Activated CD4-positive, alpha-beta T cell treated with anti-CD3 and anti-CD28 coated beads, Interleukin-2, amount 10 ng/mL, durations not matched to agents 24 days and 14 days (primary cell): ENCODE measurements at places on chromosomes 7 and 10. TPM values are rescaled to one million over a fixed set of nuclear protein-coding genes. Genes with fewer than 3 reads are reported as not detected.

The KIAA1217 gene
- 1.7 and 2.0 TPM in 2 replicates for total RNA-seq

DNA sequence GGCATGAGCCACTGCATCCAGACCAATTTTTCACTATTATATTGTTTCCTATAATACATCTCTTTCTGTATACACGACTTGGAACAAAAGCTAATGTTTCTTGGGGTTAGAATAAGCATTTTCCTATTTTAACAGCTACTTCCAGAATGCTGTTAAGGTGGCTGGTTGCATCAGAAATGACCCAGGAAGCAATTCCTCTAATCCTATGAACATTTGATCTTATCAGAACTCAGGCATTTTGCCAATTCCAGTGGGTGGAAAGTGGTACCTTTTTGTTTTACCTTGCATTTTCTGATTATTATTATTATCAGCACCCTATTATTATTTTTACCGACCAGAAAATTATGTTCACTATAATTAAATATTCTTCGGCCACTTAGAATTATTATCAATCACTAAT lies 73.3 kb downstream of the NDUFB2 start:
- peaks cover 19% of the 10 kb centered on the region for H3K36me3 ChIP-seq
- no peaks in the 10 kb centered on the region for H3K27me3 ChIP-seq
- DNase-seq = no peak
- H3K27ac ChIP-seq = no peak overlapping the region
- no peaks in the 10 kb centered on the region for H3K4me1 ChIP-seq

DNA sequence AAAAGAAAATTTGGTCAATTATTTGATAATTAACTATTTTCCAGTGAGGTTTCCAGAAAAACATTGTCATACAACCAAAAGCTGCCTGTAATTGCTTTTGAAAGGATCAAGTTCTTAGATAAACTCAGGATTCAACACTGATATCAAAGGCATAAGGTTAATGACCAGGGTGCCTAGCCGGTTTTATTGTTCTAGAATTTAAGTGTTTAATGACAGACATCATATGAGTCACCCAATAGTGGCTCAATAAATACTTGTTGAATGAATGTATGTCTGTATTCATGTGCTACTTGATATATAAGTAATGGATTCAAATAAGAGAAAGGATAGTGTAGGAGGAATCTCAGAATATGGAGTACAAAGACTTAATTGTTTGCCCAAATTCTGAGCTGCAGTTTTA lies 196.1 kb upstream of the LRGUK start:
- no peak overlapping the region for H3K27ac ChIP-seq
- H3K27me3 ChIP-seq = no peaks in the 10 kb centered on the region
- no peaks in the 10 kb centered on the region for H3K36me3 ChIP-seq
- H3K4me1 ChIP-seq = no peaks in the 10 kb centered on the region

- peak overlapping the region; percentile 97 for H3K27ac ChIP-seq
- no peak for DNase-seq
- H3K36me3 ChIP-seq = peaks cover 72% of the 10 kb centered on the region
- no peaks in the 10 kb centered on the region for H3K27me3 ChIP-seq
- H3K4me1 ChIP-seq = peaks cover 48% of the 10 kb centered on the region
These were observed 45.6 kb downstream of the PDSS1 start for GRCh38 chr10:26743091-26743490.

DNA sequence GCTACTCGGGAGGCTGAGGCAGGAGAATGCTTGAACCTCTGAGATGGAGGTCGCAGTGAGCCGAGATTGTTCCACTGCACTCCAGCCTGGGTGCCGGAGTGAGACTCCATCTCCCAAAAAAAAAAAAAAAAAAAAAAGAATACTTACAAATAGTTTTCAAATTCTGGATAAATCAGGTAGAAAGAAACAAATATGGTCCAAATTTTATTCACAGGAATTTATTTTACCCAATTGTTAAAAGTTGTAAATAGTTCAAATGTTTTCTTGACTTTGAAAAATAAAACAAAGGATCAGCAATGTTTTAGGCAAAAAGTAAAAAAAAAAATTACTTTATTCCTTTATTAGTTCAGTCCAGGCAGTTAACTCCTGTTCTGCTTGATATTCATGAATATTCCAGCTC lies 172.9 kb upstream of the NAMPT start:
- no peak for DNase-seq
- H3K27ac ChIP-seq = no peak overlapping the region
- no peak overlapping the region for H3K4me3 ChIP-seq

GRCh38 chr7:154867068-154867467 lies 135.9 kb downstream of the PAXIP1 start:
- H3K4me3 ChIP-seq = no peak overlapping the region
- H3K27me3 ChIP-seq = peaks cover 11% of the 10 kb centered on the region
- DNase-seq = no peak
- no peaks in the 10 kb centered on the region for H3K4me1 ChIP-seq
